Activated T-cell treated with anti-CD3 and anti-CD28 coated beads, Interleukin-2, amount 50 U/mL, for 1 hour (primary cell): ENCODE measurements at places on chromosomes 7 and 10.

- no peak for DNase-seq
These were observed 40.3 kb downstream of the COL17A1 start for GRCh38 chr10:104045151-104046089.

DNA sequence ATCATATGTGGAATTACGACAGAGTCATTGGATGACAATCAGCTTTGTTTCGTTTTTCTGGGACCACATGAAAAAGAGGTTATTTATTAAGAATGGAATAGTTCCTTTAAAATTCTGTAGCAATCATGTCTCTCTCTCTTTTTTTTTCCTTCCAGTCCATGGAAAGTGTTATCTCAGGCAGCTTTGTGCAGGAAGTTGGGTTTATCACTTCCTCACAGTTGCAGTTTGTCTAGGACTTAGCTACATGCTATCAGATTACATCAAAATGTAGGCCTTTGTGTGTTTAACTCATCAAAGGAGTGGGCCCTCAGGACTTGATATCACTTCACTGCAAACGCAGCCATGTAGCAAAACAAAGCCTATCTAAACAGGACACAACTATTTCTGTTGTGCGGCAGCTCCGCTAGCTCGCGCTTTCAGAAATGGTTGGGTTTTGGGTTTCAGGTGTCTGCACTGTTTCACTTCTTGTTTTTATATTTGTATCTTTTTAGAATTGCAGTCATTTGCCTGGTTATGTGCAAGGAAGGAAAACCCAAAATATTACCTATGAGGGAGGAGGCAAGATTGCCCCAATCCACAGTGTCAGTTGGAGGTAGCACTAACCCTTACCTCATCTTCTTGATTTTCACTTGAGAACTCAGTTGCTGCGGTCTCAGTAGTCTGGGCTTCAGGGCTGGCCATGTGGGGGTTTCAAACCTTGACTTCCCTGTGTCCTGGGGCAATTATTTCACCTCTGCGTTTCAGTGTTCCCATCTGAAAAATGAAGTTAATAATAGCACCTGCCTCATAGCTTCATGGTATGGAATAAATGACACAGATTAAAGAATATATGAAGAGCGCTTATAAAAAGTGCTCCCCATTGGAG, 66.7 kb downstream of the HHEX start:
- DNase-seq = no peak

DNA sequence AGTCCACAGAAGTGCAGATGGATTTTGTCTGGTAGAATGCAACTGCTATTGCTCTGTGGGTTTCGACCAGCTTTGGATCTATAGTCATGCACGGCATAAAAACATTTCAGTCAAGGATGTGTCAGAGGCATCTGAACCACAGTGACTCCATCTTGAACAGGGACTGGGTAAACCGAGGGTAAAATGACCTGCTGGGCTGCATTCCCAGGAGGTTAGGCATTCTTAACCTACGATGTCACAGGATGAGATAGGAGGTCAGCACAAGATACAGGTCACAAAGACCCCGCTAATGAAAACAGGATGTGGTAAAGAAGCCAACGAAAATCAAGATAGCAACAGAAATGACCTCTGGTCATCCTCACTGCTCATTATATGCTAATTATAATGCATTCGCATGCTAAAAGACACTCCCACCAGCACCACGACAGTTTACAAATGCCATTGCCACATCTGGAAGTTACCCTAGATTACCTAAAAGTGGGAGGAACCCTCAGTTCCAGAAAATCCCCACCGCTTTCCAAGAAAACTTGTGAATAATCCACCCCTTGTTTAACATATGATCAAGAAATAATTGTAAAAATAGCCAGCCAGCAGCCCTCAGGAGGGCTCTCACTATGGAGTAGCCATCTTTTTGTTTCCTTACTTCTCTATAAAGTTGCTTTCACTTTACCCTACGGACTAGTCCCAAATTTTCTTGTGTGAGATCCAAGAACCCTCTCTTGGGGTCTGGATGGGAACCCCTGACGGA, 50.7 kb upstream of the CPXM2 start:
- no peak for DNase-seq

- DNase-seq = no peak
These were observed 16.8 kb downstream of the SFRP4 start for GRCh38 chr7:37899712-37900247.

DNA sequence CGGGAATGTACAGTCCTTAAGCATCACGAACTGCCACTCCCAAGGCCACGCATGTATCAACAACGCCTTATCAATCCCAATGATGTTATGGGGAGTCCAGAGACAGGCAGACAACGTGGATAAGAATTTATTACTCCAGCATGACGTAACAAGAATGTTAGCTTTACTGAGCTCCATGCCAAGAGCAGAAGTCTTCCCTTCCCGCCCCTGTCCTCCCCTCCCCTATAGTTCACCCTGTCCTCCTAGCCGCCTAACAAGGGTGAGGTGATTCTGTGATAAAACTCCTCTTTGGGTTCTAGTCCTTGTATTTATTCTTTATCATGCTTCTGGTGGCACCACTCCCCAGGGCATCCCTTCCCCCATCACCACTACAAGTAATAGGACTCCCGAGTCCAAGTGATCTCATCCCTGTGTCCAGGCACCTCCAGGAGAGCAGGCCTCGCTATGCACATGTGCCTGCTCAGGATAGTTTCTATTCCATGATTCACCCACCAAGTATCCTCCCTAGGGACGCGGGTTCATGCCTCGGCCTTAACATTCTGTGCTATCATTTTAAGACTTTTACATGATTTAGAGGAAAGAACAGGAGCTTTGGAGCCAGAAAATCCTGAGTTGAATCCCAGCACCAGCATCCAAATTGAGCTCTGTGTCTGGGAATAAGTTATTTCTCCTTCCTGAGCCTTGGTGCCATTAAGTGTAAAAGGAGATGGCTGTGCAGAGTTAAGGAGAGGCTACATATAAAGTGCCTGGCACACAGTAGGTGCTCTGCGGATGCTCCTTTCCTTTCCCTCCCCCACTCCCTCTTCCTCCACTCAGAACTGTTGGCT, 15.4 kb downstream of the GSDME start:
- no peak for DNase-seq

- no peak for DNase-seq
These were observed 322.6 kb downstream of the KIF20B start for GRCh38 chr10:90023950-90024349.

DNA sequence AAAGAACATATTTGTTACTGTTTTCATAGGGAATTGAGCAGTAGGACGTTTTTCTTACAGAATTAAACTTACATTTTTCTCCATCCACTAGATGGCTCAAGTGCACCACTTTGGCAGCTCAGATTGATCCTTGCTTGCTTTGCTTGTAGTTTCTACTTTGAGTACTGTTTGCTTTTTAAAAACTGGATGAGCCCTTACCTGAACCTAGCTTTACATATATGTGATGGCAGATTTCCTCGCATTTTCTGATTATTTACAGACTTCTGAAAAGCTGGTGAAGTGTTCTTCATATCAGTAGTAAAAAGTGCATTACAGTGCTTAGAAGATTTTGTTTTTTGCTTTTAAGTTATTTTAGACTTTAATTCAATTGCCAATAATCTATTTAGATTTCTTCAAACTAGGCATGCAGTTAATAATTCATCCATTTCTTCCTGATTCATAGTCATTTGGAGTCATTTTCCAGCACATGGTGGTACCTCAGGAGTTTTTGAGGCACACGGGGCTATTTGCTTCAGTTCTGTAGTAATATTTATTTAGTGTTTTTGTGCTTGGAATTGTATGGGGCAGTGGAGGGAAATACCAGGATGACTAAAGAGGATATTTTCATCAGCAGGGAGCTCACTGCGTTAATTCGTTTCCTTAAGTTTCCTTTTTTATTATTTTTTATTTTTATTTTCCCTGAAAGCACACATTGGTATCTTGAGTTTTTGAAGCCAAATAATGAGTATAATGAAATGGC, 57.3 kb downstream of the MAPK8 start:
- DNase-seq = no peak

DNA sequence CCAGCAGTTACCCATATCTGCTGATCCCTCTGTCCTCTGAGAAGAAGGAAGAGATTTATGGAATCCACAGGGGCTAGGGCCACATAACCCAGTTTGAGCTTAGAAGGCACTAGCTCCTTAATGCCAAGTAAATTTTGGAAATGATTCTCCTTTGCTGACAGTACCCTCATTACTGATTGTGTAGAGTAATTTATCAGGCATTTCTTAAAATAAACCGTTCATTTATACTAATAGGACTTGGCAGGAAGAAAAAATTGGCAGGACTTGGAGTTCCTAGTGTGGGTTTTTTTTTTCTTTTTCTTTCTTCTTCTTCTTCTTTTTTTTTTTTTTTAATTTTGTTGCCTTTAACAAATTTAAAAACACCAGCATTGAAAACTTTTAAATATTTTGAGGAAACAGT, 645.7 kb downstream of the SUGCT start:
- no peak for DNase-seq

- peak; percentile 56 for DNase-seq
These were observed 390.1 kb downstream of the GATA3 start for GRCh38 chr10:8444630-8445029.

DNA sequence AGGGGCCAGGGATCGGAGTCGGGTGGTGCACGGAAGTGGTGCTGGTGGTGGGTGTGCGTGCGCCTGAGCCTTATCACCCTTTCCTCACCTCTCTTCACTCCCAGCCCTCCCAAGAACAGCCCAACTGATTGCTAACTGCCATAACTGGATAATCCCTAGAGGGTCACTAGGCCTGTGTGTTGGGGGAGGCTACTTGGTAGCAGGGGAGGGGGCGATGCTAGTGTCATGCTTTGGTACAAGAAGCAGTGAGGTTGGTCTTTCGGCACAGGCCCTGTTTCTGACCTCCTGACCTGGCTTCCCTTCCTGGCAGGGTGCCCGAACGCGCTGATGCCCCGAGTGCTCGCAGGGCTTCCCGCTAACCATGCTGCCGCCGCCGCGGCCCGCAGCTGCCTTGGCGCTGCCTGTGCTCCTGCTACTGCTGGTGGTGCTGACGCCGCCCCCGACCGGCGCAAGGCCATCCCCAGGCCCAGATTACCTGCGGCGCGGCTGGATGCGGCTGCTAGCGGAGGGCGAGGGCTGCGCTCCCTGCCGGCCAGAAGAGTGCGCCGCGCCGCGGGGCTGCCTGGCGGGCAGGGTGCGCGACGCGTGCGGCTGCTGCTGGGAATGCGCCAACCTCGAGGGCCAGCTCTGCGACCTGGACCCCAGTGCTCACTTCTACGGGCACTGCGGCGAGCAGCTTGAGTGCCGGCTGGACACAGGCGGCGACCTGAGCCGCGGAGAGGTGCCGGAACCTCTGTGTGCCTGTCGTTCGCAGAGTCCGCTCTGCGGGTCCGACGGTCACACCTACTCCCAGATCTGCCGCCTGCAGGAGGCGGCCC, 652 bp downstream of the KAZALD1 start:
- DNase-seq = peak; percentile 69

- DNase-seq = no peak
These were observed 24.1 kb upstream of the CHST15 start for GRCh38 chr10:124117511-124117785.

GRCh38 chr7:17307000-17307399, 8.5 kb downstream of the AHR start:
- no peak for DNase-seq

DNA sequence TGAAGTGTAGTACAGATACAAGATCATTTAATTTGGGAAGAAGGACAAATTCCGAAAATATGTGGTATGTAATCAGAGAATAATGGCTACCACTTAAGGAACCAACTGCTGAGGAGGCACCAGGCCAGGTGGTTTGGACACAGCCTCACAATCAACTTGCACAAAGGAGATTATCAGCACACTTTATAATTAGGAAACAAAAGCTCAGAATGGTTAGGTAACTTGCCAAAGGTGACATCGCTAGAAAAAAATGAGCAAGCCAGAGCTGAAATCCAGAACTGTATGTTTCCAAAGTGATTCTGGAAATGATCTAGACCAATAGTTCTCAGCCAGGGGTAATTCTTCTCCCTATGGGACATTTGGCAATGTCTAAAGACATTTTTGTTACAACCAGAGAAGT, 36.6 kb downstream of the ERCC6 start:
- no peak for DNase-seq

DNA sequence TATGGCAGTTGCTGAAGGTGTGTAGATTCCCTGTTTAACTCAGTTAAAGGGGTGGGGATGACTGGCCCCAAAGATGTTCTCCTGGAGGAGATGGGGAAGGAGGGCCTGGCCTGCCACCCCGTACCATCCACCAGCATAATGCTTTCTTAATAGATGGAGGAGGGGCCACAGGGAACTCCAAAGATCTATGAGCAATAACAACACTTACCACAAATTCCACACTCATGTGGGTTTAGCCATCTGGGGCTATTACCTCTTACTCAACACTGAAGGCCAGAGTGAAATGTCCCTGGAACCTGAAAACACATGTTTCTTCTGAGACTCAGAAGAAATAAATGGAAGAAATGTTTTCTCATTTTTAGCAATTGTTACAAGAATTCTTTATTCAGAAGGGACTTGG, 259.0 kb downstream of the CXCL12 start:
- no peak for DNase-seq

- DNase-seq = no peak
These were observed 66.3 kb downstream of the SHOC2 start for GRCh38 chr10:110985497-110986275.

- no peak for DNase-seq
These were observed 285.6 kb downstream of the ADK start for GRCh38 chr10:74436523-74437170.

DNA sequence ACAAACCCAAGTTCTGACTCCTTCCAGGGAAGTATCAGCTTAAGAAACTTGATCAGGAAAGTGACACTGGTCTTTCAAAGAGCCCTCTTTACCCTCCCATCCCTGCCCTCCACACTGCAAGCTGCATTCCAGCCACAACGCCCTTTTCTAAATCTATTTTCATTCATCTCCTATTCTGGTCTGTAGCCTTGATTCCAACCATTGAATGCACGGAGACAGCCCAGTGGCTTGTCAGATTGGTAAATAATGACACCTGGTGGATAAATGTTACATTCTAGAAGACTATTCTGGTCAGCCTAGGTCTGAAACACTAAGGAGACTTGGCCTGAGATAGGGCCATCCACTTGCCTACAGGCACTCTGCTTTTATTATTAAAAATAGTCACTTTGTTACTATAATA, 20.9 kb downstream of the MORN4 start:
- DNase-seq = no peak

GRCh38 chr7:159064816-159065510, 79.7 kb downstream of the VIPR2 start:
- DNase-seq = no peak

DNA sequence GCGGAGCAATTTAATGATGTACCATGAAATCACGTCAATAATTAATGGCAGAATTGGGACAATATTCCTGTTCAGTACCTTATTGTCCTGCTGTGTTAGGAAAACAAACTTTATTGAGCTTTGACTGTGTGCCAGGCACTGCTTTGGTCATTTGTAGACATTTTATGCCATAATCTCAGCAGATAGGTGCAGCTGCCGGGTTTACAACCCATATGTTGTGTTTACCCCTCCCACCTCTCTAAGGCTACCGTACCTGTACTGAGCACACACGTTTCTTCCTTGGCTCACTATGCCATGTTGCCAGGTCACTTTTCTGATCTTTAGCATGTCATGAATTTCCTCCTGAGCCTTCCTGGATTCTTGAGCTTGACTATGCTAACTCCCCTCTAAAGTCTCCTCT, 422.2 kb downstream of the PHTF2 start:
- no peak for DNase-seq

GRCh38 chr10:124207391-124207790, 114.0 kb upstream of the CHST15 start:
- no peak for DNase-seq
